NCI-H1048 (cell line): ENCODE measurements at places on chromosomes 2 and 18.

DNA sequence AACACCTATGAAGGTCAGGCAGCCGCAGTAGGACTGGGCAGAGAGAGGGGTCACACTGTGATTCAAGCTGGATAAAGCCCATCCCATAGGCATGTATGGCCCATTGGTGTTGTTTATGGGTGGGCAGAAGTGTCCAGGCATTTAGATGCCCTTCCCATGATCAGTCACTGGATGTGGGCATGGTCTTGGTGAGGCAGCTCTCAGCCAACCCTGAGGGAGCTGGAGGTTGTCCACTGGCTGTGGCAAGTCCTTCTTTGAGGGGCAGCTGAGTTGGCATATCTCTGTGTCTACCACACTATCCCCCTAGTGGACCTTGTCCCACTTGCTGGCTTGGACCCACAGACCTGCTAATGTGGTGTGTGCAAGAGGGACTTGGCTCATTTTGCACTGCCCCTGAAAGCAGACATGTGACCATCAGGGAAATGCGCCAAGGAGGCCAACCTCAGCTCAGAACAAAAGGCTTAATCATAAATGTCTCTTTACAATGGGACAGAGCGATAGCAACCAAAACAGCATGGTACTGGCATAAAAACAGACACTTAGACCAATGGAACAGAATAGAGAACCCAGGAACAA is 82.0 kb downstream of the TMEM17 start:
- DNase-seq = no peak

DNA sequence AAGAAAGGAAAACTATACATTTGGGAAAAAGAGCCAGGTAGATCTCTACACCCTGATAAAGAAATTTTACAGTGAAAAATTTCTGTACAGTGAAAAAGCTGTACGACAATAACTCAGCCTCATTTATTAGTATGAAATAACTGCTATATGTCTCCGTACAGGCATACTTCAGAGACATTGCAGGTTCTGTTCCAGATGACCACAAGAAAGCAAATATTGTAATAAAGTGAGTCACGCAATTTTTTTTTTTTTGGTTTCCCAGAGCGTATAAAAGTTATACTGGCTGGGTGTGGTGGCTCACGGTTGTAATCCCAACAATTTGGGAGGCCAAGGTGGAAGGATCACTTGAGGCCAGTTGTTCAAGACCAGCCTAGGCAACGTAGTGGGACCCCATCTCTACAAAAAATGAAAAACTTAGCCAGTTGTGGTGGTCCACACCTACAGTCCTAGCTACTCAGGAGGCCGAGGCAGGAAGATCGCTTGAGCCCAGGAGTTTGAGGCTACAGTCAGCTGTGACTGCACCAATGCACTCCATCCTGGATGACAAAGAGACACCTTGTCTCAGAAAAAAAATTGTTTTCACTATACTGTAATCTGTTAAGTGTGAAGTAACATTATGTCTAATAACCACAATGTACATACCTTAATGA is 28.2 kb upstream of the AMMECR1L start:
- no peak for DNase-seq

DNA sequence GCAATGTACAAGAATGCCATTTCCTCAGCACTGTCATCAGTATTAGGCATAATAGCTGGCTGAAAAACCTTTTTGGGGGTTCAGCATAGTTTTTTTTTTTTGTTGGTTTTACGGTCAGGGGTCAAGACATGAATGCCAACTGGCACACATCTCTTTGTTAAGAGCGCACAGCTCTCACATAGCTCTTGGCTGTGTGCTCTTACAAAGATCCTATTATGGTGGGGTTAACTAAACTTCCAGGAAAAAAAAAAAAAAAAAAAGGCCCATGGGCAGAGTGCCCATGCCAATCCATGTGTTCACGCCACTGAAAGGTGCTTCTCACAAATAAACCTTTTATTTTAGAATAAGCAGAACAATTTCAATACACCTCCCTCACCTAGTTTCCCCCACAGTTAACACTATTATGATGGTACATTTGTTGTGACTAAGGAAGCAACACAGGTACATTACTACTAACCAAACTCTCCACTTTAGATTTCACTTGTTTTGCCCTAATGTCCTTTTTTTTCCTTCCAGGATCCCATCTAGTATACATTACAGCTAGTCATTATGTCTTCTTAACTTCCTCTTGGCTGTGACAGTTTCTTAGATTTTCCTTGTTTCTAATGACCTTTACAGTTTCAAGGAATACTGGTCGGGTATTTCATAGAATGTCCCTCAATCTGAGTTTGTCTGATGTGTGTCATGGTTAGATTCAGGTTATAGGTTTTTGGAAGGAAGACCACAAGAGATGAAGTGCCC is 56.3 kb downstream of the C2orf74 start:
- DNase-seq = no peak

DNA sequence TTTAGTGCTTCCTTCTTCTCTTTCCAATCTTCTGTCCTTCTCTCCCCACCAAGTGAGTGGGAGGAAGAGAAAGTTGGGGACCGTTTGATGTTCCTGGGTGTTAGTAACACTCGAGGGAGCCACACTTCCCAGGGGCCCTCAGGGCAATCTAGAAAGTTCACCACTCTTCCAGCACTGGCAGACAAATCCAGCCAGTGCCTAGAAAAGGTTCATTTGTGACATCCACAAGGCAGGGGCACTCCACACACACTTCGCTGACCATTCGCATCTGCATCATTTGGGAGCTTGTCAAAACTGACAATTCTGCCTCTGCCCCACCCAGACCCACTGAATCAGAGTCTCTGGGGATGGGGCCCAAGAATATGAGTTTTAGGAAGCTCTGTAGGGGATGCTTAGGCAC is 86.8 kb upstream of the ST3GAL5 start:
- DNase-seq = no peak

DNA sequence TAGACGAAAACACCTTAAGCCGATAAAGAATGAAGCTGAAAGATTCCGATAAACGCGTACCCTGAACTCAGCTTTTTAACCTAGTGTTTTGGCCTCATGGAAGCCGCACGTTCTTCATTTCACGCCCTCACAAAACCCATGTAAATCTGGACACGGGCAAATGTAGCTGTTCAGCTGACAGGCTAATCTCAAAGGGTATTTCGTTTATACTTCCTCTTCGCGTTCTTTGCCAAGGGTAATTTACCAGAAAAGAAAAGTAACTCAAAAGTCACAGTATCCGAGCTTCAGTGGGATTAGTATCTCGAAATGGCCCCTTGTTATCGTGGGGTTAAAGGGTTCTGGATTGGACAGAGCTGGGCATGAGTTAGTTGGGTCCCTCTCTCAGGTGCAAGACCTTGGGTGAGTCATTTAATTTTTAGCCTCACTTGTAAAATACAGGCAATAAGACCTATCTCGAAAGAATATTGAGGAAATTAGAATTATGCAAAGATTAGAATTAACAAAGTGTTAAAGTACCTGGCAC is 22.0 kb upstream of the STPG4 start:
- no peak for DNase-seq

DNA sequence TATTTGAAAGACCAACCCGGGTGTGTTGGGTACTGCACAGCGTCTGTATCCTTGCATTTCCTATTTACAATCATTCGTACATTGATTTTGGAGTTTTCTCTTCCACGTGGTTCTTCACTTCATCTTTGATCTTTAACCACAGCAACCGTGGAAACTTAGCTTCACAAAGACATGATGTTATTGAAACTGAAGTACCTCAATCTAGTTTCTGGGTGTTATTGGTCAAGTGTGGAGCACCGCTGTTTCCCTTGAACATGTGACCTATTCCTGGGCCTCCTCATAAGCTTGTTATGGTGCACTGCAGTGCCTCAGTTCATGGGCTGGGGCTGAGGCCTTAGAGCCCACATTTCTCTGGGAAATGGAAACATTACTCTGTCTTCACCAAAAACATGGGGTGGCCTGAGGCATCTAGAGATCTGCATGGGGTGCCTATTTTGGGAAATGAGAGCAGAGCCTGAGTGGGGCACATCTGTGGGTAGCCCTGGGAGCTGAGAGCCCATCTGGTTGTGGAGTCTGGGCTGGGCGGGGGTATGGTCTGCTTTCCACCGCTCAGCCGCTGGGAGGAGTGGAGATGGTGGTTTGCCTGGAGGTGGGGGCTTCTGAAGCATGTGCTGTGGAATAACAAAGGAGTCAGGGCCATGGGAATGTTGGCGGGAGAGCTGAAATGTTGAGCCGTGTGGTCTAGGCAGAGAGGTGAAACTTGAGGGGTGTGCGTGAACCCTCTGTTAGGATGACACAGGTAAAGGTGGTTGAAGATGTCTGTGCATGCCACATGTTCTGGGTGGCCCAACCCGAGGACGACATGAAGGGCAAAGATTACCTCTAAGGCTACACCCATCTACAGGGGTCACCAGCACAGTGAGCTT is 37.4 kb downstream of the ZNF236 start:
- DNase-seq = no peak
